ENCODE measurements at places on chromosomes 6 and 20.

DNA sequence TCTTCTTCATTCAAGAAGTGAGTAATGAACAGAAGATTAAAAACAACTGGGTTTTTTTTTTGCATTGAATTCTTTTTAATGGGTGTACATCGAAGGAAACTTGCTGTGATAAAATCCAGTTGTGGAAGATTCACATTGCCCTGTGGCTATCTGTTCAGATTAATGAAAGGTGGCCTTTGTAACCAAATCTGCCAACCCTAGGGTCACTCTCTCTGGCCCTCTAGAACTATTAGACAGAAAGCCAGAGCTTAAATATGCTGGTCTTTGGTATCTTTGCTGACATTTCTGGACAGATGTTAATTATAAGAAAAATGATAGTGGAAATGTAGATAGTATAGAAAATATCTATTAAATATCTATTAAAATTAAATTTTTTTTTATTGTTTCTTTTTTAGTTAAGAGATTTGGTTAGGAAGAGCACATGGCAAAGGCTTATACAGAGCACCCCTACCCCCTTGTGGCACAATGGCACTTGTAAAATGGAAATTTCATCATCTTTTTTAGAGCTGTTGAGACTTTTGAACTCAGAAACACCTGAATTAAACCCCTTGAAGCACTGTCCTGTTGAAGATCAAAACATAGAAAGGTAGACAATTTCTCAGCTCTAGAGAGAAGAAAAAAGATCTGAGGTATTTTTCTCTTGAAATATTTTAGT is 572.5 kb downstream of the PKHD1 start:
- no peak for ATAC-seq

GRCh38 chr6:46781478-46782378 is 11.5 kb upstream of the MEP1A start:
- no peak for ATAC-seq

GRCh38 chr6:145626857-145627256 is 108.5 kb downstream of the EPM2A start:
- no peak for ATAC-seq

DNA sequence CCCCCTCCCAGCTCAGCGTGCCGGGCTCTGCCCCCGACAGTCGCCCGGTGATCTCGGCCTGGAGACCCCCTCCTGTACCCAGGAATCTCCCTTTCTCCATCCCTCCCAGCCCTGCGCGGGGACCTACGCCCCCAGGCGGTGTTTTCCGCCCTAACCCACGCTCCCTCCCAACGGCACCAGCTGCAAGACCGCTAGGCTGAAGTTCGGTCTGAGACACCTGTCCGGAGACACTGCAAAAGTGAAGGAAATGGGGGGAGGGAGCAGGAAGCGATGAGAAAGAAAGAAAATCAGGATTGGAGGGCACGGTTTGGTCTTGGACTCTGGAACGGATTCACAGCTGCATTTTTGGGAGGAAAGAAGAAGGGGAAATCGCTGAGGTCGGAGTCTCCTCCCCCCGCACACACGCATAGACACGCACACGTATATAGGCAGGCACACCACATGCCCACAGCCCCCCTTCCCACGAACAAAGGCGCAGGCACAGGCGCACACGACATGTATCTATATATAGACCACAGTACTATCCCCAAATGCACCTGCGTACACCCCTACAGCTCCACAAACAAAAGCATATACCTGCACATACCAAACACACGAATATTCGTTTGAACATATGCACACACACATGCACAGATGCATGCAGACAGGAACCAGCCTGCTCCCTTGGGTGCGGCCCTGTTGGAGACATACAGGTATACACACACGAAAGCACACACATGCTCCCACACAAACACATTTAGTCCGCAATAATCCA is 1.0 kb downstream of the SLC32A1 start:
- peak; percentile 8 for ATAC-seq

- no peak for ATAC-seq
Measured at GRCh38 chr20:757506-757905, 10.8 kb downstream of the SLC52A3 start.

- ATAC-seq: no peak
Measured at GRCh38 chr6:39312912-39313525, 1.2 kb downstream of the KCNK17 start.

GRCh38 chr6:168097621-168098430 is 18.8 kb upstream of the FRMD1 start:
- no peak for ATAC-seq

GRCh38 chr6:104940238-104940892 is 16.5 kb upstream of the LIN28B start:
- ATAC-seq: no peak

DNA sequence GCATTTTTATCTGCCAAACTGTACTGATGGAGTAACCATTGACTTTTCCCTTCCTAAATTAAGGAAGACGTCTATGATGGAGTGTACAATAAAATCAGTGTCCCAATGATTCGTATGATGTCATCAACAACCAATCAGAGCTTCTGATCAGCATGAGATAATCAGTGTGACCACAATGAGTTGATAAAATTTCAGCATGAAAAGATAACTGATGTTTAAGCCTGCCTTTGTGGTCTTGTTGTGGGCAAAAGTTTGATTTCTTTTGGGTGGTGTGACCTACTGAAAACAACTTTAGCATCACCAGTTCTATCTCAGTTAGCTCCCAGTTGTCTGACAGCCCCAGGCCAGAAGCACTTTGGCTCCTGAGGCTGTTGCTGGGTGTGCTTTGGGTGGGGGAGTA is 3.3 kb downstream of the PCIF1 start:
- no peak for ATAC-seq

DNA sequence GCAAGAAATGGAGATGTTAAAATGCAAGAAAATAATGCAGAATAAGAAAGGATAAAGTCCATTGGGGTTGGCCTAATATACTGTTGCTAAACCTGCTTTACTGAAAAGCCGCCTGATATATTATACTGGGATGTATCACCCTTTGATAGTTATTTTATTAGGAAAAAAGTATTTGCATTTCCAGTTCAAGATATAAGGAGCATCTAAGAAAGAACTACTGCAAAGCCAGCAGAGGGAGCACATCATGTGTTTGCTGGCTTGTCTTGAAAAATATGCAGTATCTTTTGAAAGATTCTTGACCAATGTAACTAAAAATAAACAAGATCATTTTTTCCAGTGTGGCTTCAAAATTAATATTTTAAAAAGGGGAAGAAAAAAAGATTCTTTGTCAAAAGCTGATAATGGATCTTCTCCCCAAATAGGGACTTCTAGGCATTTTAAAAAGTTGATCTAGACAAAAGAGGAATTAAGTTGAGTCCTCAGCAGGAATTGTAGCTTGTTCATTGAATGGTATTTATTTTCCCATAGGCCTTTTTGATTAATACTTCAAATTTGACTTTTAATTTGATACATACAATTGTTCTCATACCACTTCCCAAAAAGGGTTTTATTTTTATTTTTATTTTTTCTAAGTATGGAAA is 214.9 kb downstream of the ZFAND3 start:
- ATAC-seq: no peak

- no peak for ATAC-seq
Measured at GRCh38 chr6:25359891-25360290, 80.7 kb downstream of the CARMIL1 start.

GRCh38 chr6:51093871-51094270 is 275.2 kb downstream of the TFAP2B start:
- no peak for ATAC-seq
